Pancreas (tissue), 10 donors: ENCODE measurements at places on chromosomes 3 and 15.

DNA sequence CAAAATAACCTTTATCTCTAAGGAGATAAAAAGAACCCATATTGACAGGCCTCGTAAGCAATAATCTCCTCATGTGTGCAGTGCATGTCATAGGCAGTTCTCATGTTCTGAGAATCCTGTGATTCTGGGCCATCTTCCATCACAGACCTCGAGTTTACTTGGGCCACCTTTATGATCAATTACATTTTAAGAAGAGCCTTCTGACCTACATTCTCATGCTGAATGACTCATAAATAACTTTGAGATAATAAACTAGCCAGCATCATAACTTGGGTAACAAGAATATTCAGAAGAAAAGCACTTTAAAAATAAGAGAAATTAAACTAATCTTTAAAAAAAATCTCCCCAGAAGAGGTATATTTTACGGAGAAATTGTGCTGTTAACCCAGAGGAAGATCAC, 310.7 kb upstream of the ZNF717 start:
- no peak for DNase-seq

GRCh38 chr15:85828874-85829273, 34.1 kb upstream of the KLHL25 start:
- no peak for DNase-seq

- no peak for DNase-seq
Observed at GRCh38 chr3:127719369-127719768, 46.6 kb downstream of the ABTB1 start.

- no peak for DNase-seq
Observed at GRCh38 chr3:3551981-3552380, 247.2 kb upstream of the LRRN1 start.

DNA sequence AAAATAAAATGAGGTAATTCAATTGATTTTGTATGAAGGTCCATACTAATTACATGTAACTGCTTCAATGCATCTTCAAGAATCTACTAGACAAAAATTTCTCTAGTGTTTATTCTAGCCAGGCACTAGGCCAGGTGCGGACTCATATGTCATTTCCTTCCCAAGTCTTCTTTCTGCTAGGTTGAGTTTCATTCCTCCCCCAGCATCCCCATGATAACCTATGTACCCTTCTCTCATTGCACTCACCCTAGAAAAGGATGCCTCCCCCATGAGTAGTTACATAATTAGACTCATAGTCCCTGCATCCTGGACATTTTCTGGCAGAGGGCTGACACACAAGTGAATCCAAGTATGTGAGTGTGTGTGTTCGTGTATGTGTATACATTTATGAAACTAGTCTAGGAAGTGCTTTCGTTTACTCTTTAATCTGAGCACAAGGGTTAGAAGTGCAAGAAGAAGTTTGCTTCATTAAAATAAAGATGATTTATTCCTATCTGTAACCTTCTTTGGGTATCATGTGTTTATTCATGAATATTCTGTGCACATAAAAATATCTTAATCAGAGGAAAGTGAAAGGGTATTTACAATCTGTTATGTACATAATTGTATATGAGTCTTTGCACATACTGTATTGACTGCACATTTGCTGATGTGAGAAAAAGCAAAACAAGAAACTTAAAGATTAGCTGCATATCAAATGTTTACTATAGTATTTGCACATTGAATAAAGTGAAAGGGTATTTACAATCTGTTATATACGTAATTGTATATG, 585.6 kb upstream of the ZNF717 start:
- no peak for DNase-seq

DNA sequence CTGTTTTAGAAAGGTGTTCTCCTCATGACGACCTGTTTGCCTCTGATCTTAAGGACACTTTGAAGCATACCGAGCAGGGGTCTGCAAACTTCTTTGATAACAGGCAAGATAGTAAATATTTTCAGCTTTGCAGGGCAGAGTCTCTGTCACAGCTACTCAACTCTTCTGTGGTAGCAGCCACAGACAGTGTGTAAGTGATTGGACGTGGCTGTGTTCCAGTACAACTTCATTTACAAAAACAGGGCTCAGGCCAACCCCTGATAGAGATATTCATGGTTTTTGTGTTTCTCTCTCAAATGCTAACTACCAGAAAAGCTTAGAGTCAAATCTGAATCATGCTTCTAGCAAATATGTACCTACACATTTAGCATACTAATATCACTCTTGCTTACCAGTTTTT, 51.5 kb downstream of the TGFBR2 start:
- DNase-seq = no peak

GRCh38 chr3:45475145-45475544, 86.8 kb downstream of the LARS2 start:
- no peak for DNase-seq

- no peak for DNase-seq
Observed at GRCh38 chr3:72830452-72831223, 17.6 kb downstream of the SHQ1 start.

GRCh38 chr3:30496066-30496966, 110.1 kb upstream of the TGFBR2 start:
- DNase-seq = no peak

DNA sequence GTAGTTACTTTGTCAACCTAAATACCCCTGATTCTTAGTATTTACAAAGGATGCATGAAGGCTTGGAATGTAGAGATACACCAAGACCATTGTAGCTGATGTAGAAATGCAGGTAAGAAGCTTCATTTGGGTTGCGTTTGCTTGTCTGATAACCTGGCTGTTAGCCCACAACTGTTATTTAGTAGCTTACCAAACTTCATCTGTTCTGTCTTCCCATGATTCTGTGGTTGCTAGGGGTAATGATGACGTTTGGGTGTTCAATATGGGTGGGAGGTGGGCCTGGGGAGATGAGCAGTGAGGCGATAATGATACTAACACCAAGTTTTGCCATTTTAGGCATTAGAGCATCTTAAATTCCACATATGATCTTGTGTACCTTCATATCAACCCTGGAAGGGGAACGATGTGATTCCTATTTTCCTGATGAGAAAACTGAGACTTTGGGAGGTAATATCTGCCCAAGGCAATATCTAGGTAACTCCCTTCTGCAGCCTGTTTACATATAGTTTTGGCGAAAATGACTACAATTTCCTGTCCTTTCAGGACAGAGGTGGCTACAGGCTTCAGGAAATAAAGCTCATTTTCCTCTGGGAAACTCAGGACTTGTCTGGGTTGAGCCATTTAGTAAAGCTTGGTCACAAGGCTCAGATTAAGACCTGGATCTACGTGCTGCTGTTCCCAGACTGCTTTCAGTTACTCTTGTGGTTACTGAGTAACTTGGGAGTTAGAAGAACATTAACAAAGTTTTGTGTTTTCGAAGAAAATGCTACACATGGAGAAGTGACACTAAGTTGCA, 26.8 kb downstream of the FNDC3B start:
- DNase-seq = no peak

- DNase-seq = peak; percentile 53
Observed at GRCh38 chr3:23810343-23811184, 4.8 kb downstream of the UBE2E1 start.

GRCh38 chr15:41955807-41956525, 16.4 kb downstream of the EHD4 start:
- DNase-seq = peak; percentile 48

GRCh38 chr3:36777424-36778218, 13.3 kb upstream of the DCLK3 start:
- no peak for DNase-seq

DNA sequence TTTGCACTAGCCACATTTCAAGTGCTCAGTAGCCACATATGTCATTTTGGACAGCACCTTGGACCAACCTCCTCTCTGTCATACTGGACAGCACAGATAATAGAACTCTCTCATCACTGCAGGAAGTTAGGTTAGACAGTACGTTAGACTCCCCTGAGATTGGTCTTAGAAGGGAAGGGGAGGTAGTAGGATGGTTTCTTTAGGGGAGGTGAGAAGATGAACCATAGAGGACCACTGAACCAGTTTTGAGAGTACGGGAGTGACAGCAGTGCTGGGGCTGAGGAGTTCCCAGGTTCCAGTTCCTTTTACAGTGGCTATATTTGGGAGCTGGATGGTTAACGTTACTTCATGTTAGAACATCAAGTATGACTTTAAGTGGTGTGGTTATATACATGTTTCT, 7.8 kb downstream of the LRCH3 start:
- no peak for DNase-seq

GRCh38 chr3:165830746-165831145, 6.5 kb downstream of the BCHE start:
- DNase-seq = no peak

DNA sequence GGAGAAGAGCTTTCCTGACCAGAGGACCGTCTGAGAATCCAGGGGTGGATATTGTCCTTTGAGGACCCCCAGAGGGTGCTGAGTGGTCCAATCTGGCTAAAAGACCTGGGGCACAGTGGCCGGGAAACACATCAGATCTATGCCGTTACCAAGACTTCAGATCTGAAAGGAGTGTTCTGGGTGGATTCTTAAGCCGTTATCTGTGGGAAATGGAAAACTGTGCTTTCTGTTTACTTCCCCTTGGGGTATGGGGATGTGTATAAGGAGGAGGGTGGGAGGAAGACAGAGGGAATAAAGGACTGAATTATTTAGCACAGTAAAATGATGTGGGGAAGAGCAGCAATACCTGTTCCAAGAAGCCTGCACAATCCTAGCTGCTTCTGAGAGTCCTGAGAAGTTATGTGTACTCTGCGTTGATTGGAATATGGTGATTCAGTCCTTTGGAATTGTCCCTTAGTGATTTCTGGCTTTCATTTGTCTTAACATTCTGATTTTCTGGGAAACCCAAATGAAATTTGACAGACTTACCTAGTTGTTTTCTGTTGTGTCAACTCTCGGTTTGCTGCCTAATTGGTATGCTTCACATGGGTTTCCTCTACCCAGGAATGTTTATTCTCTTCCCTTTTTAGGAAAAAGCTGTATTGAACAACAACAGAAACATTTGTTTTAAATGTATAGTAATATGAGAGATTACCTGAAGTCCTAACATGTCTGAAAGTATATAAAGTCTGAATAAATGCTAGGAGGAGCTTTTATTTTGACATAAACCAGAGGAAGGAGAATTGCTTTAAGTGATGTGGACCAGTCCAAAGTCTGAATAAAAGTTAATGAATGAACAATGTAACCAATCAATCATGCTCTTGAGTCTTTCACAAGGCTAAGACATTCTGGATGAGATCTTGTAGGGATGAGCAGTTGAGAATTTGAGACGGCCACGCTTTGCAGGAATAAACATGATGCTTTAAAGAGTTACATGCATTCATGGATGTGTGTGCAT, 427.1 kb upstream of the C2CD4B start:
- no peak for DNase-seq

- DNase-seq = no peak
Observed at GRCh38 chr3:147090461-147090860, 315.9 kb downstream of the ZIC4 start.

- DNase-seq = no peak
Observed at GRCh38 chr3:174253196-174253823, 605.8 kb upstream of the NAALADL2 start.

DNA sequence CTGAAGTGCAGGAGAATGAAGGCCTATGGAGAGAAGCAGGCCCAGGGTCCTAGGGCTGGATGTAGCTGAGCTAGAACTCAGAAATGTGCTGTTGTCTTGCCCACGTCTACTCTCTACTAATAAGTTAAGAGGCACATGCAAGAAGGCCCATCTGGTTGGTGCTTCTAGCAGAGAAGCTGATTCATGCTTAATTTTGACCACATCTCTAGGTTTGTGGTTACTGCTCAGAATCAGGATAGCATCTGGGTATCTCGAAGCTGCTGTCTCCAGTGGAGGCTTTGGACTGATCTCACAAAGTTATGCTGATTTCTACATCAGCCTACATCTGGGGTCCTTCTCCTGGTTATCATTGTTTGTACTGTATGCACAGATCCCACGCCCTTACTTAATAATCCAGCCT, 87.3 kb downstream of the CACNA1D start:
- DNase-seq = no peak

DNA sequence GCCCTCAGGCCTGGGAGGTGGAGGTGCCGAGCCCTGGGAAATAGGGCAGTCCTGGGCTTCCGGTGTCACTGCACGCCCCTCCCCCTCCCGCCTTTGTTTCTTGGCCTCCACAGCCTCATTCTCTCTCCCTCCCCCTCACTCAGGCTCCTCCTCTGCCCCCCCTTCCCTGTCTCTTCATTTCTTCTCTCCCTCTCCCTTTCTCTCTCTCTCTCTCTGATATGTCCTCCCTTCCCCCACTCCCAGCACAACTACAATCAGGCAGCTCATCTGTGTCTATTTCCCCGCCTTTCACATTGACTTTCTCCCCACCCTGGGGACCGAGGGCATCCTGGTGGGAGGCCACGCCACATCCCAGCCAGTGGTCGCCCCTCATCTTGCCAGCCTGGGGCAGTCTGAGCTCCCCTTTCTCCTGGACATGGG, 40.2 kb downstream of the IDH2 start:
- peak; percentile 84 for DNase-seq

GRCh38 chr15:59436774-59437141, 1.2 kb upstream of the FAM81A start:
- DNase-seq = no peak

GRCh38 chr3:181880331-181880730, 168.6 kb downstream of the SOX2 start:
- no peak for DNase-seq
